ENCODE measurements at places on chromosomes 12 and 14.

DNA sequence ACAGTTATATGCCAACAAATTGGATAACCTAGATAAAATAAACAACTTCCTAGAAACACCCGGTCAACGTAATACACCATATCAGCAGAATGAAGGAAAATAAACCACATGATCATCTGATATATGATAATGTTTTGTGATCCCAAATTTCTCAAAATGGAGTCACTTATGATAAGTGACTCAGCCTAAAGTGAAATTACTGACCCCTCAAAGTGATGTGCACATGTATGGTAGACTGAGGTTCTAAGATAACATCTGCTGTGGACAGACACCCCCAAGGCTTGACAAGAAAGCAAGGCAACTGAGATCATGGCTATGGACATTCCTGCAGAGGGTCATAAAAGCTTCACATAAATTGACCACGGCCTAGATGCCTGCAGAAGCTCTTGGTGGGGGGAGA, 105.1 kb upstream of the DCN start:
- no peak for DNase-seq

GRCh38 chr14:51041883-51042282, 53.0 kb downstream of the TRIM9 start:
- DNase-seq, result no peak

GRCh38 chr14:32932302-32932913, 6.3 kb upstream of the NPAS3 start:
- DNase-seq, result no peak

- no peak for DNase-seq
Measured at GRCh38 chr14:94342334-94342934, 19.3 kb upstream of the SERPINA6 start.

- no peak for DNase-seq
Measured at GRCh38 chr12:8123124-8123912, at the start of gene CLEC4A. CLEC4A (plus strand) TSS chr12:8123617; CDS start chr12:8123879, 262 bp downstream.

DNA sequence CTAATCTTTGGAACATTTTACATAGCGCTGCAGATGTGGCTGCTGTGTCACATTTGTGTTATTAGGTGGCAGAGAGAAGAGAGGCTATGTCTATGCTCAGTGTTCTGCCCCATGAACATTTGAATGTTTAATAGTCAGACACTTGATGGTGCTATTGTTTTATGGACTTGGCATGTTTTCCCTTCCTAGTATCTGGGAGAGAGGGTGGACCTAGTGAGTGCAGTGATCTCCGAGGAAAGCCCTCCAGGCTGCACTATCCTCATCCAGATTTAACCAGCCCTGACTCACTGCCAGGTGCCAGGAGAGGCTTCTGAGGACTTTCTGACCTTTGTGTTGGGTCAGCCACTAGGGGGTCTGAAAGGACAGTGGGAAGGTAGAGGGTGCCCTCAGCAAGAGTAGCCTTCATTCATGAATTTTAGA, 24.3 kb downstream of the ZFC3H1 start:
- no peak for DNase-seq

GRCh38 chr14:103526247-103526913, 2.6 kb upstream of the TRMT61A start:
- no peak for DNase-seq

- no peak for DNase-seq
Measured at GRCh38 chr12:20044846-20045245, 323.5 kb upstream of the PDE3A start.

DNA sequence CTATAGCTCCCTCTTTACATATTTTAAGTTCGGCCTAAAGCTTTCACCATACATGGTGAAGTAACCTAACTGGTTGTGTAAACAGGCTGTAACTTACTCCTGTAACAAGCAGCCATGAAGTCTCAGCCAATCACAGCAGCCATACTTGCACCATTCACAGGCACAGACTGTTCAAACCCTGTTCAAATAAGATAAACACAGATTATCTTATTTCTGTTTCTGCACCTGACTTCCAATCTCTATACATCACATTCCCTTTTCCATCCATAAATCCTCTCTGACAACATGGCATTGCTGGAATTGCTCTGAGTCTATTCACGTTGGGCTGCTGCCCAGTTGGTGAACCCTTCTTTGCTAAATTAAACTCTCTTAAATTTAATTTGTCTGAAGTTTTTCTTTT, 34.5 kb upstream of the ARID2 start:
- DNase-seq, result no peak

DNA sequence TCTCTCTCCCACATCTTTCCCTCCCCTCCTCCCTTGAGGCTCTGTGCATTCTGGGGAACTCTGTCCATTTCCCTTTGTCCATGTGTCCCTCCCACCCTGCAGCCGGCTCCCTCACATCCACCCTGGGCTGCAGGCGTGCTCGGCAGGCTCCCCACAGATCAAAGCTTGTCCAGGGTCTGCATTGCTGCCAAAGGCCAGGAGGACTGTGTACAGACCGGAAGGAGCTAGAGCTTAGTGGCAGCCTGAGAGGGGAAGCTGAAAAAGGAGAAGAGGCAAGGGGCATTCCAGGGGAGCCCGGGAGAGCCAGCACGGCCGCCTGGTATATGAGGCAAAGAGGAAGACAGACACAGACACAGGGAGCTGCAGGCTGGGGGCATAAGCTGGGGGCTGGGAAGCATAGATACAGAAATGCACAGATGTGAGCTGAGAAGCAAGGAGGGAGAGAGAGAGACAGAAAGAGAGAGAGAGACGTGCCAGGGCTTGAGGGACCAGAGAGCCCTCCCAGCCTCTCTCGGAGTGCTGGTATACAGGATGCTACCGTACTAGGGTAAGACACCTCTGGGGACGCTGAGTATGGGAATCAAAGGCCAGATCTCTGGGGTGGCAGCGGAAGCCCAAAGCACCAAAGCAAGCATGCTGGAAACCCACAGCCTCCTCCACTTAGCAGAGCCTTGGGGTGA, 3.3 kb downstream of the CD4 start:
- DNase-seq, result no peak

- no peak for DNase-seq
Measured at GRCh38 chr12:93466625-93467350, 526 bp upstream of the MRPL42 start.

- DNase-seq, result no peak
Measured at GRCh38 chr12:60281522-60281921, 685.7 kb downstream of the SLC16A7 start.

DNA sequence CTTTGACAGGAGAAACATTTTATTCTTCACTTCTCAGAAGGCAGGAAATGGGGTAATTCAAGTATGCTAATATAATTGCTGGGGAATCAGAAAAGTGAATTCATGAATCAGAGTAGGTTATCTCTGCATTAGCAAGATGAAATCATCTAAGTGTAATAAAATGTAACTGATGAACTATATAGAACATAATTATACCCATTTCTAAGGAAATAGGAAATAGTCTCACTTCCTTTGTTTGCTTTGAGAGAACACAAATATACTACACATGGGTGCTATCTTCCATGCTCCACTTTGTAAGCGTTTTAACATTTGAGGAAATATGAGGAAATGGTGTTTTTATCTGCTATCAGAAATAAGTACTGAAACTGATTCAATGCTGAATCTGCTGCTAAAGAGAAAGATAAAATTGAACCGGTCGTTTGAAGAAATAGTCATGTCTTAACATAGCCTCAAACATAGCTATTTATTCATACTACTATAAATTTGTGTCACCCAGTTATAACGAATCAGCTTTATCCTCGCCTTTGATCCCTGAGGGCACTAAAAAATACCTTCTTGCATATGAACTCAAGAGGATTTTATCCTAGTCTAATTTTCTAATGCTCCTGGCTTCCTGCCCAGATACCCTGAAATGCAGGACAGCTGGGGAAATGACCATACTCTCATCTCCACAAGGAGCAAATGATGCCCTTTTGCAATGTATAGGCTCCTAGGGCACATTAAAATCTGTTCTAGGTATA, 696.0 kb downstream of the C12orf50 start:
- DNase-seq, result no peak

DNA sequence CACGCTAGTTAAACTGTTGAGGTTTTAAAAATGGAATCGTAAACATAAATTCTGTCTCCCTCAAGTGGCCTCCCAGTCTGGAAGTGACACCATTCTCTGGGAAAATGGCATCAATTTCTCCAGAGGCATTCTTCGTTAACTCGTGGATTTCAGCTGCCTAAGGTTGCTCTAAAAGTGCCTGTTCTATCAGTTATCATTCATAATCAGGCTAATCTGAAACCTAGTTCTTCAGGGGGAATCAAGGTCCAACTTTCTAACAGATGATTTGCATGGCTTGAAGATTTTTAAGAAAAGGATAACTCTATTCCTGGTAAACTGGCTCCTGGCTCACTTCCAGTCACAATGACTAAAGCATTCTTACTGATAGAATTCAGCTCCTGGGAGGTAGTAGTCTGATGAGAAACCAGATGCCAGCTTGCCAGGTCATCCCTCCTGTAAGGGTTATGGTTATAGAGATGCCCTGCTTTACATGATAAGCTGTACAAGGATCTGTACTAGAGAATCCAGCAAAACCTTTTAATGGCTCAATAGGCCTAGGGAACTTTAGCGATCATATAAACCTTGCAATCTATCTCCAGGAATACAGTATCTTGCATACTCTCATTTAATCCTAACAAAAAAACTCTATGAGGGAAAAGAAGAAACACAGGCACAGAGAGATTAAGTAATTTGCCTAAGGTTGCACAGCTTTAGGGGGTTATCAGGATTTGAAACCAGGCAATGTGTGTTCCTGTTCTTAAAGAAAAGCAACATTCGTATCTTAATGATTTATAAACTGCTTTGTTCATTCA, 1.5 kb downstream of the L3HYPDH start:
- no peak for DNase-seq

DNA sequence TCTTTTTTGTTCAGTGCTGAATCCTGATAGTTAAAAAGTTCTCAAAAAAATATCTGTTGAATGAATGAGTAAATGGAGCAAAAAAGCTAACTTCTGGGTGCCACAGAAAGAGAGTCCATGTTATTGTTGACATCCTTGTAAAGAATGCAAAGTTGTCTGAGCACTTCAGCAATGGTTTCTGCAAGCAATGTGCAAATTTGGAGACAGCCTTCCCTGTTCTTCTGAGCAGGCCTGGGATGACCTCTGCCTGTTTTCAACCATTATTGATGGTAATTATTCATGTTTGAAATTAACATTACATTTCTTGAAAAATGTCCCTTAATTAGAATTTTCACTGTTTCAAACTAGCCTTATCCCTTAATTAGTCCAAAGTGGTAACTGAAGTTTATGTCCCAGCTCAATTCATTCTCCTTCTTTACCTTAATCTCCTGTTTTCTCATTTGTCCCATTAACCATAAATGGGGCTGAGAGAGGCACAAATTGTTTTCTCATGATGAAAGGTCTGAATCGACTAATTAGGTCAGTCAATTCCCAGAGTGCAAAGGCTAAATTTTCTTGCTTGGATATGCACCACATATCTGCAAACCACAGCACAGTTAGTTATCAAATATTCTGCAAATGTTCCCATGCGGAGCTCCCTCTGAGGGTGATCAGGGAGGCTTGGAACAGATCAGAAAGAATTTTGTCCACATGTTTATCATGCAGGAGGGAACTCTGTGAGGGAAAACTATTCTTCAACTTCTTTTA, 139.4 kb upstream of the KRR1 start:
- no peak for DNase-seq

DNA sequence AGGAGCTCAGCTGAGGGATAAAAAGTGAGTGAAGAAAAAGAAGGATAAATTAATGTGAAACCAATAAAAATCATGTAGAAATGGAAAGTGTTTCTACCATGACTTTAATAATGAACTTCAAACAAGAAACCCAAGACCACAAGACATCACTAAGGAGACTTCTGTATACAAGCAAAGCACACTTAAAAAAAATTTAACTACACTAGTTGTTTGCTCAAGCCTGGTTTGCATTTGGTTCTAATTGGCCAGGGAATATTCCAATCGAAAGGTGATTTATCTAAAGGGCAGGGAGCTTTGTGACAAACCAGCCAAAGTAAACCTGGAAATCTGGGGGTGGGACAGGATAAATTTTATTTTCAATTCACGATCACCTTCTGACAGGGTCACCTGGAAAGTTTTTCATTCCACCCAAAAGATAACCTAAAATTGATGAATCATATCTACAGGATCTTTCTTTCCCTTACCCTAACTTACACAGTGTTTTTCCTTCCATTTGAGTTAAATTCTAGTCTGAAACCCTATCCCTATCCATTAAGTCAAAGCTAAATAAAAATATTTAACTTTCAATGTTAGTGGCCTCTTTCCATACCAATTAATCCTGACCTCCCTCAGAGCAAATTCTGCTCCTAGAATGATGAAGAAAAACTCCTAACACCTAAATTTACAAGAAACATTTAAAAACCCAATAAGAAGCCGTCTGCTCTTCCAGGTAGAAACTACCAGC, 2.6 kb downstream of the EGLN3 start:
- no peak for DNase-seq

Data from NT2/D1 (cell line).